Hematopoietic multipotent progenitor cell (in vitro differentiated cells): ENCODE measurements at places on chromosomes 2 and 18.

GRCh38 chr18:51009072-51009471 lies 20.9 kb upstream of the SMAD4 start:
- no peak for DNase-seq

- no peak for DNase-seq
Measured at GRCh38 chr18:69843015-69843414, 104.7 kb downstream of the CD226 start.

- no peak for DNase-seq
Measured at GRCh38 chr2:236162031-236162845, 5.9 kb downstream of the GBX2 start.

- no peak for DNase-seq
Measured at GRCh38 chr2:208529796-208530195, 123.2 kb downstream of the PTH2R start.

DNA sequence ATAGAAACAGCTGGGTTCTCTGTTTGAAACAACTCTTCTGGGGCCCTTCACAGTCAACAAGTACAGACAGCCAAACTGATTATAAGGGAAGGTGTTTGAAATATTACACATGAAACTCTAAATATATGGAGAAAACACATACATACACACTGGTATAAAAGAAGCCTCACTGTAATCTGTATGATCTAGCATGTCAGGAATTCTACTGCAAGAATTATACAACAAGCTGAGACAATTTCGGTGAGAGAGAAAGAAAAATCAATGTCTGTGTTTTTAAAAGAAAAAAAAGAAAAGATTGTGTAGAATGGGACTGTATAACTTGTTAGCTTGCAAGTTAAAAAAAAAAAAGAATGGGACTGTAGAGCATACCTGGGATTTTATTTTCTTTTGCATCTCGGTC lies 26.3 kb downstream of the IRS1 start:
- DNase-seq: no peak
